ENCODE measurements at places on chromosomes 2 and 18. TPM values are rescaled to one million over a fixed set of nuclear protein-coding genes. Genes with fewer than 3 reads are reported as not detected.

RAPGEF4 gene
- total RNA-seq, result 0.21 TPM

SLC19A3 gene
- total RNA-seq, result not detected

CD8A gene
- total RNA-seq, result 3.0 TPM

SLC9A4 gene
- not detected for total RNA-seq

DNA sequence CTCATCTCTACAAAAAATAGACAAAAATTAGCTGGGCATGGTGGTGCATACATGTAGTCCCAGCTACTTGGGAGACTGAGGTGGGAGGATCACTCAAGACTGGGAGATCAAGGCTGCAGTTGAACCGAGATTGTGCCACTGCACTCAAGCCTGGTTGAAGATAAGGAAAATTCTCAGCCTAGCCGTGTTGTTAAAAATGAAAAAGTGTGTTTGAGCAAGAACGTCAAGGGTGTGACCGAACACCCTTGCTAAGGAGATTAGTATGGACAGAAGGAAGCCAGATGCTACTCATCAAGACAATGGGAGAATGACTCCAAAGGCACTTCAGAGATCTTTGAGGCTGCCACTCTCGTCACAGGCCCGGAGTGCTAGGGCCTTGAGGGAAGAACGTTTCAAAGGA lies 70.0 kb upstream of the NDUFV2 start:
- H3K4me1 ChIP-seq, result peaks cover 3% of the 10 kb centered on the region
- H3K4me3 ChIP-seq, result no peak overlapping the region
- H3K27me3 ChIP-seq, result peaks cover 2% of the 10 kb centered on the region
- DNase-seq, result no peak
- no peaks in the 10 kb centered on the region for H3K36me3 ChIP-seq

DNA sequence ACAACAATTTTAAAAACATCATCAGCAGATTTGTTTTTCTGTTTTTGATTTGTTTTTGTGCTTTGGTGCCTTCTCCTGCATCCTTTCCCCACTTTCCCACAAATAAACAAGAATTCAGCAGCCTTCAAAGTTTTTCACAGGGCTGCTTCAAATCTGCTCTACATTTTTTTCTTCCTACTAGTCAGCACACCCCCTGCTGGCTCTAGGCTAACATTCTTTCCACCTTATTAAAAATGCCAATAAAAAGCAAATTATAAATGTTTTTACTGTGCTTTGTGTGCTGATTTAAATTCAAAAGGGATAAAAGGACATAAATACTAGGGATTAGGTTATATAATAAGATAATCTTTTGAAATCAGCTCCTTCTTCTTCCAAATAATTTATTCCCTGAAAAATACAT lies 6.2 kb upstream of the CNTNAP5 start:
- peaks cover under 1% of the 10 kb centered on the region for H3K27me3 ChIP-seq
- no peaks in the 10 kb centered on the region for H3K36me3 ChIP-seq
- no peak overlapping the region for H3K4me3 ChIP-seq

GRCh38 chr2:238700506-238701340 lies 147.2 kb upstream of the TWIST2 start:
- no peak for DNase-seq
- no peak overlapping the region for H3K4me3 ChIP-seq
- H3K4me1 ChIP-seq, result no peaks in the 10 kb centered on the region
- no peaks in the 10 kb centered on the region for H3K27me3 ChIP-seq
- H3K27ac ChIP-seq, result no peak overlapping the region

DNA sequence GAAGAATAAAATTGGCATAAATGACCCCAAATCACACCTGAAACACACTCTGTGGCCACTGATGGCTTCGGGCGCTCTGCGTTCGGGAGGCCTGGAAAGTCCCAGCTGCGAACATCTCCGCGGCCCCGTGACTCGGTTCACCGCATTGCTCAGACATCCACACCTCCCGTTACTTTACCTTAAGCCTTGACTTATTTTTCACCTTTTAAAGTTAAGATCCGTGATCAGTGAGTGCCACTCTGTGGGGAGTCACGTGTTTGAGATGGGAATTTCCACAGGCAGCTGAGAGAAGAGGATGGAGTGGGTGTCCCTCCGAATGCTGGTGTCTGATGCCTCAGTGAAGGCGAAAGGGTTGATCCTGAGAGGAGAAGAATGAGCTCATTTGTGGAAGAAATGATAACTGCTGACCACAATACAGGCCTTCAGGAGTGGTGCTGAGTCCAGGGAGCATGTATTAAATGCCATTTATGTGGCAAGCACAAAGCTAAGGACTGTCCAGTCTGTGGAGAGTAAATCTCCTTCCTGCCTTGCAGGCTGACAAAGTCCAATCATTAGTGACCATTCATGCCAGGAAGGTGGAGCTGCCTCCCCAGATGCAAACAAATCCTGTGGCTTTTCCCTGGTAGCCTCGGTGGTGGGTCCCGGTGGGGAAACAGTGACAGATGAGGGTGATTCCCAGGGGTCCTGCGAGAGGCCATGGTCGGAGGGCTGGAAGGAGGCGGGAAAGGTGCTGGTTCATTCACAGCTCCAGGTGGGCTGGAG lies 168.8 kb downstream of the RTP5 start:
- no peak overlapping the region for H3K4me3 ChIP-seq
- no peak overlapping the region for H3K27ac ChIP-seq
- peaks cover 7% of the 10 kb centered on the region for H3K4me1 ChIP-seq
- no peaks in the 10 kb centered on the region for H3K36me3 ChIP-seq

GRCh38 chr2:172442072-172442895 lies 14.9 kb downstream of the ITGA6 start:
- H3K27ac ChIP-seq, result peak overlapping the region; percentile 66
- peaks cover 63% of the 10 kb centered on the region for H3K4me1 ChIP-seq
- DNase-seq, result peak; percentile 81
- H3K27me3 ChIP-seq, result no peaks in the 10 kb centered on the region

DNA sequence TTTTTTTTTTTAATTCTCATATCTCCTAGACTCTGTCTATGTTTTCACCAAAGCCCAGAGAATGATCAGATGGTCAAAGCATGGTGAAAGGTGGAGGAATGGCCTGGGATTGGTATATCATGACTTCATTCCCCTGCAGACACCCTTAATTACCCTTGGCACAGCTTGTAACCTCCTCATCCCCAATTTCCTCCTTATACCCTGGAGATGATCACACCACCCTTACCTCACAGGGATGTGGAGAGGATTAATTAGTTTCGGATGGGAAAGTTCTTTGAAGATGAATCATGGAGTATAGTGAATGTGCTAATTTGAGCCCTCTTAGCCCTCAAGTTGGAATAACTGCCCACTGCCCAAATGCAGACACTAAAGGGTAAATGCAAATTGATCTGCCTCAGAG lies 138.0 kb upstream of the LYPD6 start:
- no peak overlapping the region for H3K27ac ChIP-seq
- no peak overlapping the region for H3K4me3 ChIP-seq
- no peak for DNase-seq

DNA sequence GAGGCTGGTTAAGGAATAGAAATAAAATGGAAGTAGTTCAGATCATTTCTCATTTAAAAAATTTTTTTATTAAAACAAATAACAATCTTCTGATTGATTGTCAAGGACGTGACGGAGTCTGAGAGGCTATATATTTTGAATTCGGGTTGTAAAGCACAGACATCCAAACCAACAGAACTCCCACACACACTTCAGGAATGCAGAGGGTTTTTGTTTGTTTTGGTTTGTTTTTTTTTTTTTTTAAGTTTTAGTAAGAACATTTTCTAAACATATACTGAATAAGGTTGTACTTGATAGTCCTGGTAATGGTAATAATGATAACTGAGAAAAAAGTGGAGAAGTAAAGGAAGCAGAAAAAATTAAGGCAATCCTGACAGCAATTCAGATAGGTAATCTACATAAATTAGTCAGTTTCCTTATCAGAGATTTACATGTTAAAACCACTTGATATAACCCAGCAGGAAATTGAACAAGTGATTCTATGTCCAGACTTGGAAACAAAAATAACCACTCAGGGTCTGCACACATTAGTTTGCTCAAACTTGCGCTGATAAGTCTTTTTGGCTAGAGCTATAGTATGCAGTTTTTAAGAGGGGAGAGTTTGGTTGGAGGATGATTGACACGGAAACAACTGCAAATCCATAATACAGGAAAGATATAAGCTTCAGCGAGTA lies 51.5 kb upstream of the CTAGE1 start:
- H3K4me1 ChIP-seq, result no peaks in the 10 kb centered on the region
- peaks cover 2% of the 10 kb centered on the region for H3K27me3 ChIP-seq
- no peak for DNase-seq
- H3K27ac ChIP-seq, result no peak overlapping the region
- no peaks in the 10 kb centered on the region for H3K36me3 ChIP-seq
- no peak overlapping the region for H3K4me3 ChIP-seq

- no peak overlapping the region for H3K4me3 ChIP-seq
- H3K4me1 ChIP-seq, result peaks cover 61% of the 10 kb centered on the region
- peaks cover 25% of the 10 kb centered on the region for H3K36me3 ChIP-seq
- H3K27me3 ChIP-seq, result no peaks in the 10 kb centered on the region
Measured at GRCh38 chr2:168216351-168217005, 30.9 kb downstream of the STK39 start.

DNA sequence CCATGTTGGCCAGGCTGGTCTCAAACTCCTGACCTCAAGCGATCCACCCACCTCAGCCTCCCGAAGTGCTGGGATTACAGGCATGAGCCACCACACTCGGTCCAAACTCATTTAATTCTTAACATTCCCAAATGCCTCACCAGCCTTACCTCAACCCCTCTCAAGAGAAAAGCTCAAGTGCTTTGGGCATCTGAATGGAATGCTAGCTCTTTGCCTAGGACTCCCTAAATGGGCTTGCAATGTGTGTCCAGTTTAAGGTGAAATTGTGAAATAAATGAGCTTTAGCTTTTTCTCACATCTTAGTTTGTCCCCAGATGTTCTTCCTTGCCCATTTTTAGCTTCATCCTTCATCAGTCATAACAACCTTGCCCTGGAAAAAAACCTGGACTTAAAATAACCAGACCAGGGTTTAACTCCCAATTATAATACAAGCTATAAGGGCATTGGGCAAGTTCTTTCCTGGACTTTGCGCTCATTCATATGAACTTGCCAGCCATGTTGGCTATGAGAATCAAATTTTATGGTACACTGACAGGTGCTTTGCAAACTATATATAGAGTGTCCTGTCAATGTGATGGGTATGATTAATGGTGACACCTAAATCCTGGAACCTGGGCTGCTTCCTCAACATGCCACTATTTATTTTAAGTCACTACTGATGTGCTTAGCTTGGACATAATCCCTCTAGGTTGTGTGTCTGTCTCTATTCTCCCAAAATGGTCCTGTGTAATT lies 95.1 kb upstream of the SERPINE2 start:
- no peak overlapping the region for H3K4me3 ChIP-seq
- no peaks in the 10 kb centered on the region for H3K36me3 ChIP-seq
- DNase-seq, result no peak
- no peaks in the 10 kb centered on the region for H3K4me1 ChIP-seq
- H3K27ac ChIP-seq, result no peak overlapping the region

DNA sequence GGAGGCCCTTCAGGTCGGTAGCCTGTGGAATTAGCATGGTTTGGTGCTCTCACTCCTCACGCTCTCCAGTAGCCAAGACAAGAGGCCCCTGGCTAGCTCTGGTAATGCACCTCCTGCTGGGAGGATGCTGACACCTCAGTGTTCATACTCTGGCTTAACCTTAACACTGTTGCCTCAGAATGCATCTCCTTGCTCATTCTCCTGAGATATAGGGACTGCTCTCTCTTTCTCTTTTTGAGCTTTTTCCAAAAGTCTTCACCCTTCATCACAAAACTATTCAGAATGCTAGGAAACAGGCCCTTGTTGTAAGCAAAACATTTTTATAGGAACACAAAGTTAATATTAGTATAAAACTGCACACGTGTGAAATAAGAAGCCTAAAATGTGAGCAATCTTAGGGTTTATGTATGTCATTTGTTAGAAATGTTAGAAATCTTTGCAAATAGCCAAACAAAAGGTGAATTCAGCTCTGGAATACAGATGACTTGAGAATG lies 17.3 kb upstream of the IMPA2 start:
- H3K4me1 ChIP-seq, result no peaks in the 10 kb centered on the region
- H3K27ac ChIP-seq, result no peak overlapping the region
- H3K27me3 ChIP-seq, result peaks cover 3% of the 10 kb centered on the region

DNA sequence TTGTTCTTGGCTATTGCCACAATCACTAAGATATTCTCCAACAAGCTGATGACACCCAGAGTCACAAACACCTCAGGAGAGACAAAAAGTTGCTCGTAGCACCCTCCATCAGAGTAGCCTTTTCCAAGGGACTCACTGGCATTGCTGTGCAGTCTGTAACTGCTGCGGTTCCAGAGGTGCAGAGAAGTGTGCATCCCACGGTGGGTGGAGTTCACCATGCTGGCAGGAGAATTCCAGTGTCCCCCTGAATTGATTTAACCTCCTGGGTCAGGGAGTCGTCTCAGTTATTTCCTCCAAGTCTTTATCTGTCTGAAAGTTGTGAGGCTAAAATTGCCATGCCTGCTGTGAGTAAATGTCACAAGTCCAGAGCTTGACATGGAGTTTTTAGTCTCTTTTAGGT lies 443 bp downstream of the MC4R start:
- H3K27me3 ChIP-seq, result no peaks in the 10 kb centered on the region
- H3K4me3 ChIP-seq, result no peak overlapping the region
- H3K36me3 ChIP-seq, result no peaks in the 10 kb centered on the region
- no peak overlapping the region for H3K27ac ChIP-seq
- DNase-seq, result no peak
- no peaks in the 10 kb centered on the region for H3K4me1 ChIP-seq

GRCh38 chr2:12915787-12916186 lies 199.1 kb downstream of the TRIB2 start:
- H3K4me3 ChIP-seq, result no peak overlapping the region
- H3K36me3 ChIP-seq, result no peaks in the 10 kb centered on the region
- H3K27me3 ChIP-seq, result peaks cover 6% of the 10 kb centered on the region
- H3K27ac ChIP-seq, result no peak overlapping the region

GRCh38 chr2:83916559-83916958 lies 542.5 kb downstream of the SUCLG1 start:
- no peak overlapping the region for H3K4me3 ChIP-seq
- H3K36me3 ChIP-seq, result no peaks in the 10 kb centered on the region
- no peak for DNase-seq
- H3K4me1 ChIP-seq, result no peaks in the 10 kb centered on the region
- H3K27me3 ChIP-seq, result no peaks in the 10 kb centered on the region

DNA sequence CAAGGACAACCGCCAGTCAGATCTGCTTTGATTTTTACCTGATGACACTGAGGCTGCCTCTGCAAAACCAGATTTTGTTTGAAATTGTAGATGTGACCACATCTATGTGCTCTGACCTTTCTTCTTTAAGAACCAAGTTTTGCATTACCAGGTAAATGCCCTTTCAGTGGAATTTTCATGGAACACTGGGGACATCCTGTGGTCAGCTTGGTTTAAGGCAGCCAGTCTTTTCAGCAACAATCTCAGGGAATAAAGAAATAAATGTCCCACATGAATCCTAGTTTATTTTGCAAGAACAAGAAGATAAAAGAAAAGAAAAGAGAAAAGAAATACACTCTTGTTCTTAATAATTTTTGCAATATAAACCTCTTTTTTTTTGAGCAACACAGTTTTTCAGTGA lies 90.6 kb downstream of the POU3F3 start:
- no peak overlapping the region for H3K27ac ChIP-seq
- no peak overlapping the region for H3K4me3 ChIP-seq
- H3K4me1 ChIP-seq, result no peaks in the 10 kb centered on the region
- H3K27me3 ChIP-seq, result peaks cover 2% of the 10 kb centered on the region
- DNase-seq, result no peak

GRCh38 chr2:106859498-106859897 lies 26.5 kb downstream of the ST6GAL2 start:
- H3K27me3 ChIP-seq, result no peaks in the 10 kb centered on the region
- no peak overlapping the region for H3K27ac ChIP-seq
- H3K36me3 ChIP-seq, result no peaks in the 10 kb centered on the region
- no peak overlapping the region for H3K4me3 ChIP-seq
- no peaks in the 10 kb centered on the region for H3K4me1 ChIP-seq
- no peak for DNase-seq

Data from activated CD4-positive, alpha-beta memory T cell treated with anti-CD3 and anti-CD28 coated beads for 36 hours (primary cell).